Activated gamma-delta T cell treated with Interleukin-2 at 50 U/mL for 16 hours (primary cell): ENCODE measurements at places on chromosomes 5 and 9.

- DNase-seq: no peak
Measured at GRCh38 chr9:90306158-90306557, 336.5 kb downstream of the DIRAS2 start.

GRCh38 chr9:36292641-36293040 lies 34.4 kb upstream of the GNE start:
- DNase-seq: no peak

DNA sequence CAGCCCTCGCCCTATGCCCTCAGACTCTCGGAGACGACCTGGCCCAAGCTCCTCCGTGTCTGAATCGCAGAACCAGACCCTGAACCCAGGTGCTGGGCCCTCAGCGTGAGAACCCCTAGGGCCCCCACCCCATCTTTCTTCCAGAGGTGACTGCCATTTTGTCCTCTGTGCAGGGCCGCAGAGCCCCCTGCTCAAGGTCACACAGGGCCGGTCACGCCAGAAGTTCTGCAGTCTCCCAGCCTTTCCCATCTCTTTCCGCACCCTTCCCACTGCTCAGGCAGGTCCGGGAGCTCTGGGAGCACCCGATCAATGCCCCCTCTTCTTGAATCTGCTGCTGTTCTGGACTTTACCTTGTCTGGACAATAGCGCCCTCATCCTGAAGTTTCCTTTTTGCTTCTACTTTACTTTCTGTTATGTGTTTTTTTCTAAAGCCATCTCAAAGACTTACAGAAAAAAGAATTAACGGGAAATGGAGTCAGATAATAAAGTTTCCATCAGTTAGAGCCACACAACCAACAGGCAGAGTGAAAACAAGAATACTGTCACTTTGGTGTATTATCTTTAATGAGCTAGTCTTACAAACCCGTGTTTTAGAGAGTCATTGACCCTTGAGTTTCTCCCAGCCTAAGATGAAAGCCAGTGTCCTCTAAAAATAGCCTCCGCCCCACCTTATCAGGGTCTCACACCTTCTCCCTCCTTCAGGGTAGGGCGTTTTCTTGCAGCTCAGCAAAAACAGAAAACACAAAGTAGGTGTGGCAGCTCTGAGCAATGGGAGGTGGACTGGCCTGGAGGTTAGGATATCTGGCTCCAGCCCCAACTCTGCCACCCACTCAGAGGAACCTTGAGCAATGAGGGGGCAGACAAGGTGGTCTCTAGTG lies 1.8 kb downstream of the TMOD1 start:
- DNase-seq: no peak

- no peak for DNase-seq
Measured at GRCh38 chr5:129903466-129904101, 681 bp upstream of the CHSY3 start.

DNA sequence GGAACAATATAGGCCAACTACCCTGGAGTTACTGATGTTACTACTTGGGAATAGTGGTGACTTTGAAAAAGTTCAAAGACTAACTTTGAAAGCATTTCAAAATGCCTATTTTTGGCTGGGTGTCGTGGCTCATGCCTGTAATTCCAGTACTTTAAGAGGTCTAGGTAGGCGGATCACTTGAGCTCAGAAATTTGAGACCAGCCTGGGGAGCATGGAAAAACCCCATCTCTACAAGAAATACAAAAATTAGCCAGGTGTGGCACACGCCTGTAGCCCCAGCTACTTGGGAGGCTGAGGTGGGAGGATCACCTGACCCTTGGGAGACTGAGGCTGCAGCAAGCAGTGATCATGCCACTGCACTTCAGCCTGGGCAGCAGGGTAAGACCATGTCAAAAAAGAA lies 105.3 kb downstream of the ARRDC3 start:
- no peak for DNase-seq

- no peak for DNase-seq
Measured at GRCh38 chr5:145511351-145511750, 323.8 kb downstream of the PRELID2 start.

GRCh38 chr5:66608501-66608900 lies 12.3 kb downstream of the MAST4 start:
- DNase-seq: no peak

DNA sequence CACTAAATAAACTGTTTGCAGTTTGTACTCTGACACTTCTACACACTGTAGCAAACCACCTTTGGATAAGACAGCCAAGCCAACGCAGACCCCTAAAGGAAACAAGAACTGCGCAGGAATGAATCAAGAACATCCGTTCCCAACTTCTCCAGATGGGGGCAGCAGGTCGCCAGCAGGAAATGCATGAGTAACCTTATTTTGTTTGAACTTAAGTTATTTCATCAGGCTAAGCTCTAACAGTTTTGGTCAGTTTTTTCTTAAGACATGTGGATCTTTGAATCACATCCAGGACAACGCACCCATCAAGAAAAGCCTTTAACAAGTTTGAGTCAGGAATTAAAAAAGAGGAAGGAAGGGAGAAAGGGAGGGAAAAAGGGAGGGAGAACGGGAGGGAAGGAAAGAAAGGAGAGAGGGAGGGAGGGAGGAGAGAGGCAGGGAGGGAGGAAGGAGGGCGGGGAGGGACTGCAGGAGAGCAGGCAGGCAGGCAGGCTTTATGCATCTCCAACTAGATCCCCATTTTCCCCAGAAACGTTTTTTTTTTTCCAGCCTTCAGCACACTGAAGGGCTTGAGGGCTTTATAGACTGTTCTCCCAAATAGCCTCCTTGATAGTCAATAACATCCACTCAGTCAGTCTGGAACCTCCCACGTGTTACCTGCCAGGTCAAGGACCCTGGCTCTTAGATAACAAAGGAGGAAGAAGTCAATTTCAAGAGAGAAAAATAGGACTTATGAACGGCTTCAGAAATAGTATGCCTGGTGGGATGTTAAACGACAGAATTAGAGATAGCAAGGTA lies 22.2 kb downstream of the BHMT start:
- peak; percentile 62 for DNase-seq

DNA sequence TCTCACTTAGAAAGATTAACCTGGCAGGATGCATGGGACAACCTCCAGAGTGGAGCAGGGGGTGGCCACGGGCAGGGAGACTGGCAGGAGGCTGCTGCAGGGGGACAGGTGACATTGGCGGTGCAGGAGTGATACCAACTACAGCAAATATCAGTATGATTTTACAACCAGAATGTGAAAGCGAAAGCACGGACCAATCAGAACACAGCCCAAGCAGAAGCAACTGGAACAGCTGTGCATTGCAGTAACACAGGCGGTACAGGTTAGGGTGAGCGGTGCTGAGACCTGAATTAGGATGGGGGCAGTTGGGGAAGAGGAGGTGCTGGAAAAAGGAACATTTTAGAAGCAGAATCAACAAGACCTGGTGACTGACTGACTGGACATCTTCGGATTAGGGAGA lies 29.3 kb downstream of the POLR1E start:
- DNase-seq: no peak

DNA sequence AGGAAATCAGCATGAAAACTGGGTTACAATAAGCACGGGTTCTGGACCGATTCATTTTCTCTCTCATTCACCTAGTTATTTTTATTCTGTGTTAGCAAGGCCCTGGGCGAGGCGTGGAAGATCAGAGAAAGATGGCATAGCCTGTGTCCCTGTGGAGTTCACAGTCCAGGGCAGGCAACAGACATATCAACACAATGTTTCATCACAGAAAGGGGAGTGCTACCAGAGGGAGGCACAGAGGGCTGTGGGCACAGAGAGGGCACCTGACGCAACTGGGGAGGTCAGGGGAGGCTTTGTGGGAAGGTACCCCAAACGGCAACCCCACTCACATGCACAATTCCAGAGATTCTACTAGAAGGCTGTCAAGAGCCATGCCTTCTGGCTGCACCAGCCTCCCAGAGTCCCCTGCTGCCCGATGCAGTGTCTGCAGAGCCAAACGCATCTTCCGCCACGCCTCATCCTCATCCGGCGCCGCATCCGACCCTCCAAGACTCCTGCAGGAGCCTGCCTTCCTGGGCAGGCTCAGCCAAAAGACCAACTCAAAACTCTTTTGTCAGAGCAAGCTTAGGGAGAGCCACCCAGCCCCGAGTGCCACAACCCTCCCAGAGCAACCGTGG lies 1.4 kb downstream of the FAM193B start:
- DNase-seq: no peak

- DNase-seq: no peak
Measured at GRCh38 chr5:2782658-2783057, 31.2 kb upstream of the IRX2 start.

- no peak for DNase-seq
Measured at GRCh38 chr9:5957166-5957565, 58.3 kb downstream of the RANBP6 start.

- no peak for DNase-seq
Measured at GRCh38 chr5:132865668-132866341, 464 bp downstream of the GDF9 start.

GRCh38 chr9:124079176-124079925 lies 67.8 kb downstream of the LHX2 start:
- DNase-seq: no peak

GRCh38 chr5:76838481-76839261 lies 11.1 kb upstream of the S100Z start:
- DNase-seq: no peak

DNA sequence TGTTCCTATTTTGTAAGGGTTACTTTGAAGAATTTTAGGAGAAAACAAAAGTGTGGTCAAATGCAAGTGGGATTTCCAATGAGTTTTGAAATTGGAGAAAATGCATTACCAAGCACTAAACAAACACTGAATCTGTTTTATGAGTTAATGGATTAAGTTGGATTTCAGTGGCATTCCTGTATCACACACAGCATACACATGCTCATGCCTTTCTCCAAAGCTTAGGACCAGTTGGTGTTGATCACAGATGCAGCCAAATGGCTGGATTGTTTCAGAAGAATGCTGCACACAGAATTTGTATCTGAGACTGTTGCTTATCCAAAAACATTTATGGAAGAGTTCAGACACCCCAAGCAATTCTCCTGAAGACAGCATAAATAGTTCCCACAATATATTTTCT lies 611.1 kb downstream of the ACTL7B start:
- DNase-seq: no peak

- no peak for DNase-seq
Measured at GRCh38 chr5:114101153-114101552, 260.7 kb upstream of the KCNN2 start.

- DNase-seq: no peak
Measured at GRCh38 chr5:138623053-138623452, 47.9 kb upstream of the HSPA9 start.

- peak; percentile 45 for DNase-seq
Measured at GRCh38 chr9:75185585-75186170, 97.4 kb downstream of the OSTF1 start.

- no peak for DNase-seq
Measured at GRCh38 chr9:1759771-1760300, 255.3 kb upstream of the SMARCA2 start.

DNA sequence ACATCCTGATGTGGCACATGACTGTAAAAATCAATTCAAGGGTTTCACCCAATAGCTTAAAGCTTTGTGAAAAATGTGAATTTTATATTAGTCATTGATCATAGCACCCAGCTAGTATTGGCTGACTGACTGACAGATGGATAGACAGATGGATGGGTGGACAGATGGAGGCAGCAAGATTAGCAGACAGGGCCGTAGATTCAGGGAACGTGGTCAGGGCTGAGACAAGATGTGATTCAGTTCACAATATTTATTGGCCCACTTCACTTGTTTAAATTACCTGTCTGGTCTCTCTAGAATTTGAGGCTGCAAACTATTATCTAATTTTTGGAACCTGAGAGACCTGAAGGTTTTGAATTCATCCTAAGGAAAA lies 12.0 kb upstream of the PCSK5 start:
- no peak for DNase-seq

GRCh38 chr5:96936431-96937320 lies 796 bp downstream of the LNPEP start:
- peak; percentile 51 for DNase-seq

DNA sequence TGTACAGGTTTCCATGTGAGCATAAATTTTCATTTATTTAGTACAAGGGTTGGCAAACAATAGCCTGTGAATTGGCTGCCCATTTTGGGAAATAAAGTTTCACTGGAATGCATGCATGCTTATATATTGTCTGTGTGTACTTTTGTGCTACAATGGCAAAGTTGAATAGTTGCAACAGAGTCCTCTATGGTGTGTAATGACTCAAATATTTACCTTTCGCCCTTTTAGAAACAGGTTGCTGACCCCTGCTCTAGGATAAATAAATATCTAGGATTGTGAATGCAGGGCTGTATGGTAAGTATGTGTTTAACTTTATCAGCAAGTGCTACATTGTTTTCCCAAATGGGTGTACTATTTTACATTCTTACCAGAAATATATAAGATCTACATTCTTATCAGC lies 47.2 kb downstream of the XRCC4 start:
- DNase-seq: no peak

GRCh38 chr5:160462167-160462566 lies 40.5 kb downstream of the PTTG1 start:
- DNase-seq: no peak

- no peak for DNase-seq
Measured at GRCh38 chr5:68141494-68141893, 74.1 kb upstream of the PIK3R1 start.

- no peak for DNase-seq
Measured at GRCh38 chr5:112685931-112686330, 51.8 kb upstream of the APC start.

DNA sequence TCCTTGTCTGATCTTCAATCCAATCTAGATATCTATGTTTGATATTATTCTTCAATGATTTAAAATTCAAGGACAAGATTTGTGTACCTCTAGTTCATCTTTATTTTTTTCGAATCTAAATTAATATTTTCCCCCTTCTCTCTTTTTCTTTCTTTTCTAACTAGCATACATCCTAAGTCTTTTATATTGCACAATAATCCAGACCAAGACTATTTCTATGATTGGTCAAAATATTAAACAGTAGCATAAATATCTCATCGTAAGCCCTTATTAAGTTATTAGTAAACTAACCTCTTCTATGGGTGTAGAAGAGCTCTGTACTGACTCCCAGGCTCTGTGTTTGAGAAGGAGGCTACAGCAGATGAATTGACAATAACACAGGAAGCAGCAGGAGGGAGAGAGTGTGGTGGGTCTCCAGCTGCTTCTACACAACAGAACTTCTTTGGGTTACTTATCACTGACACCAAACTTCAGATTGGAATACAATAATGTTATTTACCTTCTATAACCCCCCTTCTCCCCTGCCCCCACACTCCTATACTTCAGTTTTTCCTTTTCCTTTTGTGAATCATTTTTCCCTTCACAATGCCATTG lies 11.9 kb upstream of the PLCXD3 start:
- DNase-seq: no peak

- DNase-seq: no peak
Measured at GRCh38 chr9:86521977-86522376, 167.8 kb upstream of the TUT7 start.

DNA sequence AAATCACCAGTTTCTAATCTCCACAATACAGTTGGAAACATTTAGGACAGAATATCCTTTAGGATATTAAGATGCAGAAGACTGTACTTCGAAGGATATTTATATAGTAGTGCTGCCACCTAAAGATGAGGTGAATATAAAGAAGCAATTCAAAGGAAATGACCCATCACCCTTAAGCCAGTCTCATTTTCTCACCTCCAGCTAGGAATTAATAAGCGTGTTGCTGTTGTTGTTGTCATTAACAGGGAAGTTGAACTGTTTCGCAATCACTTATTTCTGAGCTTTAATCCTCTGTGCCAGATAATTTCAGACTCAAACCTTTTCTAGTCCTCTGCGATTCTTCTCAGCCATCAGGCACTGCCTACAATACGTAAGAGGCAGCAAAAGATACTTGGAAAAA lies 7.8 kb upstream of the PURA start:
- no peak for DNase-seq

- peak; percentile 56 for DNase-seq
Measured at GRCh38 chr5:129852747-129853352, 51.4 kb upstream of the CHSY3 start.
